Stimulated activated CD8-positive, alpha-beta memory T cell treated with anti-CD3 and anti-CD28 coated beads, Interleukin-15, amount 100 ng/mL, for 24 hours (primary cell): ENCODE measurements at places on chromosomes 2 and 18.

GRCh38 chr2:144607891-144608521 lies 88.1 kb upstream of the ZEB2 start:
- DNase-seq: no peak

DNA sequence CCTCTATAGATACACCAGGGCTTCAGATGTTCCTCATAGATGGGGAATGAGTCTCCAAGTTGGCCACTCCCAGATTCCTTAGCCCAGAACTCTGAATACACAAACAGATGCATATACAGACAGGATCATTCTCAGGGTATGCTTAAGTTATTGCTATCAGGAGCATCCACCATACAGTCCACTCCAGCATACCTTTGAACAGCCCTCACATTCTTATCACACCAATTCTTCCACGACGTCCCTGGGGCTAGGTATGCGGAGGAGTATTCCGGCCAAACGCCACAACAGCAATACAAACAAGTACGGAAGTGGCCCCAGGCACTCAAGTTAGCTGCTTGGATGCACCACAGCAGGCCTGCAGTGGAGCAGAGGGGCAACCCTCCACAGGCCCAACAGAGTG lies 312.5 kb upstream of the CHAC2 start:
- no peak for DNase-seq

DNA sequence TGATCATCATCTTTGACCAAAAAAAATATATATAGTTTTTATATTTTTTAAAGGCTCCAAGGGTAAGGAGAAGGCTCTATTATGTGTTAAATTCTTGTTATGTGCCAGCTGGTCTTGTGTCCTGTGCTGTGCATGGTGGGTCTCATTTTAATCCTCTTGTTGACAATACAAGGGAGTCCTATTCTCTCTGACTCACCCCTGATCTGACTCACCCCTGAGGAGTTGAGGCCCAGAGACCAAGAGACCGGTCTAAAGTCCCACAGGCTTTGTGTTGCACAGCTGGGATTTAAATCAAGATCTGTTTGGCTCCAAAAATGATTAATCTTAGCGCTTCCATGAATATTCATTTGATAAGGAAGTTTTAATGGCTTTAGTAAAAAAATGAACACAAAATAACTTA lies 25.7 kb downstream of the MC2R start:
- no peak for DNase-seq

- no peak for DNase-seq
These were observed 32.3 kb downstream of the CYP26B1 start for GRCh38 chr2:72115110-72116080.

DNA sequence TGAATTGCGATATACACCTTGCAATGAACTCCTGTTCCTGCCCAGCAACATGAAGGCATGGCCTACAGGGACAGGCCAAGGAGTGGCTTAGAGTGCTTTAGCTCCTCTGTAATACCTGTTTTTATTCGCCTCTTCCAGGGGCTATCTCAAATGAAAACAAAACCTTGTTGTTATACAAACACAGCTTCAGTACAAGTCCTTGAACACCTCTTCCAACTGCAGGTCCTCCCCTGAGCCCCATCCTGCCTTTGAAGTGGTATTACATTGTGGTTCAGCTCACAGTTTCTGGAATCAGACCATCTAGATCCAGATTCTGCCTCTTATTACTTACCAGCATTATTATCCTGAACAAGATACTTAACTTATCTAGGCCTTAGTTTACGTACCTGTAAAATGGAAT lies 83.0 kb upstream of the HNRNPA3 start:
- DNase-seq: no peak

GRCh38 chr2:127090281-127091120 lies 16.5 kb downstream of the BIN1 start:
- DNase-seq: no peak
